Stomach (tissue), 19 donors: ENCODE measurements at places on chromosomes 7 and 10.

GRCh38 chr7:105880571-105881330, 4.4 kb upstream of the ATXN7L1 start:
- peak; percentile 59 for DNase-seq

DNA sequence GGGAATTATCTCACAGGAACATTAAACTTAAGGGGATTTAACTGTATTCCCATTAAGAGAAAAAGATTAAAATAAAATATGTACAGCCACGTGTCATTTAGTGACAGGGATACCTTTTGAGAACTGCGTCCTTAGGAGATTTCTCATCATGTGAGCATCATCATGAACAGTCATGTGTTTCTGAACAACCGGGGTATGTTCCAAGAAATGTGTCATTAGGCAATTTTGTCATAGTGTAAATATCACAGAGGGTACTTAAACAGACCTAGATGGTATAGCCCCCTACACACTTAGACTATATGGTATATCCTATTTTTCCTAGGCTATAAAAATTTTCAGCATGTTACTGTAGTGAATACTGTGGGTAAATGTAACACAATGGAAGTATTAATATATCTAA, 840.3 kb downstream of the CNTNAP2 start:
- DNase-seq: no peak

- DNase-seq: no peak
Observed at GRCh38 chr10:107418085-107418806, 253.7 kb upstream of the SORCS1 start.

- DNase-seq: no peak
Observed at GRCh38 chr7:129161524-129162225, 17.2 kb downstream of the TSPAN33 start.

GRCh38 chr10:16777473-16778370, 39.5 kb downstream of the RSU1 start:
- DNase-seq: no peak

DNA sequence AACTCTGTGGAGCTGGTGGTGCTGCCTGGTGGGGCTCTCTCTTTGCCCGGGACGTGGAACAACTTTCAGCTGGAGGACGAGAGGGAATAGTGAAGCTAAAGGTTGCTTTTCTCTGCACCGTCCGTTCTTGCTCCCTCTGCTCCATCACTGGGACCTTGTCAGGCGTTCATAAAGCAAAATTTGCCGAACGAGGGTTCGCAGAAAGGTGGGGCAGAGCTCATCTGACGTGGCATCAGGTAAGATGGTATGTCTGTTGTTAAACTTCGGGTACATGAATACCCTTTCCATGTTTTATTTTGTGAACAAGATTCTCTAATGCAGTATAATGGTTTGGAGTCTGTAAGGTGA, 416 bp downstream of the BBS9 start:
- no peak for DNase-seq
